Left renal cortex interstitium (tissue), 4 donors: ENCODE measurements at places on chromosomes 12 and 14.

- DNase-seq, result no peak
Measured at GRCh38 chr12:12724421-12725085, 7.4 kb downstream of the CDKN1B start.

GRCh38 chr14:23069413-23069806 lies 12.1 kb upstream of the CDH24 start:
- DNase-seq, result no peak

DNA sequence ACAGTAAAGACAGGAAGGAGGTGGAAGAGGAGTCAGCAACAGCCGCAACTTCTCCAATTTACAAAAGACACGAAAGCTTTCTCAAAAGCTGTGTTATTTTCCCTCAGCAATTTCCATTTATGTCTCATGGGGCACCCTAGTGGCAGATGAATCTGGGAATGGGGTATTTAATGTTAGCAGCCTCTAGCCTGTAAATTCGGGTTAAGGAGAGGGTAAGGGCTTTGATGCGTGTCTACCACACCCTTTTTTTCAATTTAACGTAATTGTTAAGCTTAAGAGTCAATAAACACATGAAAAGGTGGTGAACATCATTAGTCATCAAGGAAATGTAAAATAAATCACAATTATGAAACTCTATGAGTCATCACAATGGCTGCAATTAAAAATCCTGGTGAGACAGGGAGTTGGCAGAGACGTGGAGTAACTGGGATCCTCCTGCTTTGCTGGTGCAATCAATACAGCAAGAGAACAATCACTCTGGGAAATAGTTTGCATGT lies 986.4 kb downstream of the AACS start:
- no peak for DNase-seq

DNA sequence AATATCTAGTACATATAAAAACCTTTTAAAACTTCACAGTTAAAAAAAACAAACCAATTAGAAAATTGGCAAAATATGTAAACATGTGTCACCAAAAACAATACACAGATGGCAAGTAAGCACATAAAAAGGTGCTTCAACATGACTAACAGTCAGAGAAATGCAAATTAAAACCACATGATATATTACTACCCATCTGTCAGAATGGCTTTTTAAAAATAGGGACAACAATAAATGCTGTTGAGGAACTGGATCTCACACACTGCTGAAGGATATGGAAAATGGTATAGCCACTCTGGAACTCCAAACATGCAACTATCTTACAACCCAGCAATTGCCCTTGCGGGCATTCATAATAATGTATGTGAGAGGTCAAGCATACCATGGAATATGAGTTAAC lies 1153.6 kb downstream of the FLRT2 start:
- no peak for DNase-seq

- no peak for DNase-seq
Measured at GRCh38 chr14:102620413-102620812, 28.0 kb downstream of the RCOR1 start.
